ENCODE measurements at places on chromosomes 2 and 18. TPM values are rescaled to one million over a fixed set of nuclear protein-coding genes. Genes with fewer than 3 reads are reported as not detected.

DNA sequence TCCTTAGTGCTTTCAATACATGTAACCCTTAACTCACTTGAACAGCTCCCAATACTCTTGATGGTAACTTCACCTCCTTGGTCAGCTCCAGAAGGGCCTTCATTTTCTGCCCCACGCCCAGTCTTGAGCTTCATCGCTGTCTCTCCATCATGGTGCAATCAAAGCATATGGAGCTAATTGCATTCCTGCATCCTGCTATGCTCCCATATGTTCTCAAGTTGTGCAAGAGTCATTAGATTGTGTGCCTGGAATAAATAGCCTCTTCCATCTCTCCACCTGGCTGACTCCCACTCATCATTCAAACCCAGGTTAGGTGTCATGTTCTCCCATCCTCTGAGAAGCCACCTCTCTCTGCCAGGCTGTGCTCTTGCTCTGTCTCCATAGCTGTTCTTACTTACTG lies 364.5 kb upstream of the RGPD4 start:
- H3K27me3 ChIP-seq, result no peaks in the 10 kb centered on the region
- no peak overlapping the region for H3K27ac ChIP-seq
- H3K36me3 ChIP-seq, result no peaks in the 10 kb centered on the region
- no peaks in the 10 kb centered on the region for H3K4me1 ChIP-seq

- no peak for DNase-seq
- peaks cover 14% of the 10 kb centered on the region for H3K36me3 ChIP-seq
These were observed 649 bp downstream of the ESCO1 start for GRCh38 chr18:21599585-21600525.

GRCh38 chr18:37440206-37440605 lies 125.4 kb downstream of the CELF4 start:
- peaks cover 8% of the 10 kb centered on the region for H3K27me3 ChIP-seq
- no peak overlapping the region for H3K27ac ChIP-seq
- no peak for DNase-seq
- H3K4me1 ChIP-seq, result no peaks in the 10 kb centered on the region
- no peak overlapping the region for H3K4me3 ChIP-seq

DNA sequence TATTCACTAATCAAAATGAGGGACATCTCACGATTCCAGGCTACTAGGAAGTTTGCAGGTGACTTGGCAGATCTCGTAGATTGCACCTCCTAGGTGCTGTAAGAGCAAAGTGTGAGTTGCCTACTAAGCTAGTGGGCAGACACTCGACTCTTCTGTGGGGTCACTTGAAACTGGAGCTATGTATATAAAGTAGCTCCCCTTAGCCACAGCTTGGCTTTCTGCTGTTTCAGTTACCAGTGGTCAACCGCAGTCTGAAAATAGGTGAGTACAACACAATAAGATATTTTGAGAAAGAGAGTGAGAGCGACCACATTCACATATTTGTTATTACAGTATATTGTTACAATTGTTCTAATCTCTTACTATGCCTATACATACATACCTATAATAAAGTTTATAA lies 23.3 kb downstream of the CTAGE1 start:
- H3K4me1 ChIP-seq, result no peaks in the 10 kb centered on the region
- H3K27ac ChIP-seq, result no peak overlapping the region
- H3K4me3 ChIP-seq, result no peak overlapping the region
- DNase-seq, result no peak
- no peaks in the 10 kb centered on the region for H3K27me3 ChIP-seq

The ROCK1 gene
- 68.2 TPM for total RNA-seq

- no peaks in the 10 kb centered on the region for H3K27me3 ChIP-seq
- no peaks in the 10 kb centered on the region for H3K36me3 ChIP-seq
- H3K4me3 ChIP-seq, result no peak overlapping the region
- H3K4me1 ChIP-seq, result no peaks in the 10 kb centered on the region
These were observed 18.0 kb downstream of the RBM44 start for GRCh38 chr2:237816531-237816930.

DNA sequence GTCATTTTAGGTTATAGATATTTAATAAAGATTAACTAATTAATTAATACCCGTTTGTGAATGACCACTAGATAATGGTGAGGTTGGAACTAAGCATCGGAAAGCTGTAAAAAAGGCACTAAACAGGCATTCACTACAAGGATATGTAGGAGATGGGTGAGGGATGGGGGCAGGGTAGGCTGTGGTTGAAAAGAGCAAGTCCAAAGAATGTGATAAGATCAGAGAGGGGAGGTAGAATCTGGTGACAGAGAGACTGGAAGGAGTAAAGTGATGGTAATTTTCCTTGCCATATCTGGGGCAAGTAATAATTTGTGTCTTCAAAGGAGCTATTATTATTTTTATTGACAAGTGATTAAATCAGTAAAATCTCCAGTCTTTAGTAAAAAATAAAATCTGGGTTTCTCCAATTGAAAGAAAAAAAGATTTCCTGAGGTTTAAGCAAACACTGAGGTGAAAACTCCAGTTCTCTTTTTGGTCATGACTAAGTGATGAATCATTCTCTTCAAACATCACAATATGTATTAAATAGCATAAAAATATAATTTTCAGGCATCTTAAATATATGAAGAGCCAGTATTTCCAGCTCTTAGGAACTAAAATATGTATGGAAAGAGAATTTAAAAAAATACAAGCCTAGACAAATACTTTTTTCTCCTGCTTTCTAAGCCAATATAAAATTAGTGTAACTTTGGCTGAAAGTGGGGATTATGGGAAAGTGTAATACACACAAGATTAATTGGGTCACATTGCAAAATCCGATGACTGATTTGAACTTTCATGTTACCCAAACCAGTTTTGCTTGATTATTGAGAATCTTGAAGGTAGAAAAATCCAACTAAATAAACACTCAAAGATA lies 259.1 kb upstream of the RBMS1 start:
- DNase-seq, result no peak
- H3K4me1 ChIP-seq, result no peaks in the 10 kb centered on the region
- H3K27me3 ChIP-seq, result no peaks in the 10 kb centered on the region
- no peak overlapping the region for H3K27ac ChIP-seq
- H3K4me3 ChIP-seq, result no peak overlapping the region
- H3K36me3 ChIP-seq, result no peaks in the 10 kb centered on the region

GRCh38 chr2:19041434-19042041 lies 316.9 kb downstream of the OSR1 start:
- DNase-seq, result no peak
- H3K27ac ChIP-seq, result no peak overlapping the region
- H3K4me1 ChIP-seq, result no peaks in the 10 kb centered on the region
- H3K4me3 ChIP-seq, result no peak overlapping the region

GRCh38 chr2:112957511-112957910 lies 20.3 kb upstream of the IL36G start:
- no peaks in the 10 kb centered on the region for H3K27me3 ChIP-seq
- H3K4me3 ChIP-seq, result no peak overlapping the region
- H3K27ac ChIP-seq, result no peak overlapping the region
- no peaks in the 10 kb centered on the region for H3K36me3 ChIP-seq

The CPLX4 gene
- not detected for total RNA-seq

- no peak overlapping the region for H3K27ac ChIP-seq
These were observed 12.4 kb downstream of the ASB1 start for GRCh38 chr2:238438856-238439849.

GRCh38 chr2:219384083-219384713 lies 3.5 kb downstream of the DNPEP start:
- H3K4me3 ChIP-seq, result no peak overlapping the region
- H3K27ac ChIP-seq, result no peak overlapping the region
- H3K4me1 ChIP-seq, result peaks cover 16% of the 10 kb centered on the region
- H3K36me3 ChIP-seq, result peaks cover 68% of the 10 kb centered on the region
- DNase-seq, result no peak
- H3K27me3 ChIP-seq, result no peaks in the 10 kb centered on the region

The PSMA8 gene
- 0.89 TPM for total RNA-seq

DNA sequence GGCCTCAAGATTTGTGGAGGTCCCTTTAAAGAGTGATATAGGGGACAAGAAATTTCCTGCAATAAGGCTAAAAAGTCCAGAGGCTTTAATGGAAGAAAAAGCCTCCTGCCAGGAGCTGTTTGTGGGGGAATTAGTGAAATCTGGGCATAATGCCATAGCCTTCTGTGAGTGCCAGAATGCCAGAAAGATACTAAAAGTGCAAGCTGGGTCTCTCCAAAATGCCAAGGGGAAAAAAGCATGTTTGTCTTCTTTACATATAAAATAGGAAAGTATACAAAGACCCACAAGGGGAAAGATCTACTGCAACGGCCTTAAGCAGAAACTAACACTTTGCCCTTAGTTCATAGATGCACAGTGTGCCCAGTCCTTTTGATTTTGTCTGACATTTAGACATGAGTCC lies 647.7 kb upstream of the ZNF804A start:
- no peaks in the 10 kb centered on the region for H3K27me3 ChIP-seq
- no peaks in the 10 kb centered on the region for H3K36me3 ChIP-seq
- no peak for DNase-seq
- H3K4me3 ChIP-seq, result no peak overlapping the region
- H3K27ac ChIP-seq, result no peak overlapping the region

GRCh38 chr2:112958428-112959108 lies 19.2 kb upstream of the IL36G start:
- no peak overlapping the region for H3K27ac ChIP-seq
- no peak for DNase-seq
- no peaks in the 10 kb centered on the region for H3K27me3 ChIP-seq

GRCh38 chr2:239121600-239122012 lies 273.7 kb downstream of the TWIST2 start:
- no peak for DNase-seq
- H3K4me3 ChIP-seq, result no peak overlapping the region
- peaks cover 24% of the 10 kb centered on the region for H3K36me3 ChIP-seq
- no peaks in the 10 kb centered on the region for H3K27me3 ChIP-seq
- no peak overlapping the region for H3K27ac ChIP-seq
- H3K4me1 ChIP-seq, result no peaks in the 10 kb centered on the region

The SFTPB gene
- 0.05 TPM for total RNA-seq

The DUSP19 gene
- 0.49 TPM for total RNA-seq

The RAX gene
- total RNA-seq, result not detected

- no peak overlapping the region for H3K27ac ChIP-seq
- DNase-seq, result no peak
- H3K36me3 ChIP-seq, result peaks cover 39% of the 10 kb centered on the region
- H3K4me1 ChIP-seq, result peaks cover 47% of the 10 kb centered on the region
These were observed 2.1 kb downstream of the MDH1 start for GRCh38 chr2:63590626-63591408.

DNA sequence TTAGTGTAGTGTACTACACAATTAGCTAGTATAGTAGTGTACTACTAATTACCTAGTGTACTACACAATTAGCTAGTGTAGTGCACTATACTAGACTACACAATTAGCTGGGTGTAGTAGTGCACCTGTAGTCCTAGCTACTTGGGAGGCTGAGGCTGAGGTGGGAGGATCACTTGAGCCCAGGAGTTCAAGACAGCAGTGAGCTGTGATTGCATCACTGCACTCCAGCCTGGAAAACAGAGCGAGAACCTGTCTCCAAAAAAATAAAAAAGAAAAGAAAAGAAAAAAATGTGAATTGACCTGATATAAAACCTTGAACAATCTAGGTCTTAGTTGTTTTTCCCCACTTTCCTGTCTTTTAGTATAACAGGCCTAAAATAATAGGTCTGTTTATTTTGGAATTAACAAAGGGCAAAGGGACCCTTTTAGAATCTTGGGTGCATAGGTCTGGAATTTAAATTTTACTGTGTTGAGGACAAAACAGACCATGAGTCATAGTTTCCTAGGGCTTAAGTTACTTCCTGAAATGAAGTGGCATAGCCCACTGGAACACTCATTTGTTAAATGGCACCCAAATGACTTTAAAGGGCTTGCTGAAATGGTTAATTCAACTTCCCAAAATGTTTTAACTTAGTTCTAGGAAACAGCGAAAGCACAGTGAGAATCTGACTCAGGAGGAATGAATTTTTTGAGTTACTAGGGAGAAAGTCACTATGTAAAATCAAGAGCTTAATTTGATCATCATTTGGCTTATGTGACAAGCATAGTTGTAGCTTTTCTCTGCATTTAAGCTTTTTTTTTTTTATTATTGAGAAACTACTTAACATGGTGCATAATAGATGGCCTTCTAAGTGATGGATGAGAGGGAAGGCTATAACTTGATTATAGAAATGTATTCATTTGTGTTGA lies 50.7 kb upstream of the ARL5A start:
- H3K36me3 ChIP-seq, result no peaks in the 10 kb centered on the region
- H3K4me1 ChIP-seq, result peaks cover 5% of the 10 kb centered on the region
- H3K4me3 ChIP-seq, result no peak overlapping the region
- no peak overlapping the region for H3K27ac ChIP-seq
- DNase-seq, result no peak

The CRYGC gene
- total RNA-seq, result not detected

The NTSR2 gene
- total RNA-seq, result not detected

DNA sequence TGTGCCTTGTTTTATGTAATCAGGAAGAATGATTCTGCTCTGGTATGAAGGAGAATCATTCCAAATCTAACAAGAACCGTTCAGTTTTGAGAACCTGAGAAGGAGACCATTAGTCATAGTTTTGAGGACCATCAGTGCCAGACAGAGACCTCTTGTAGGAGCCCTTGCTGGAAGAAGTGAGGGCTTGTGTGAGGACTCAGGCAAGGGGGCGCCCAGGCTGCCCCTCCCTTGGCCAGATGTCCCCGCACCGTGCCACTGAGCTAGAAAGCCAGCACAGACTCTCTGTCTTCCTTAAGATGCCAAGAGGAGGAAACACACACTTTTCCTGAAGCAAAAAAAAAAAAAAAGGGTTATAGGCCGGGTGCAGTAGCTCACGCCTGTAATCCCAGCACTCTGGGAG lies 55.7 kb upstream of the SLC39A10 start:
- peaks cover 24% of the 10 kb centered on the region for H3K4me1 ChIP-seq
- DNase-seq, result no peak
- H3K27ac ChIP-seq, result peak overlapping the region; percentile 30

The AMER3 gene
- not detected for total RNA-seq

DNA sequence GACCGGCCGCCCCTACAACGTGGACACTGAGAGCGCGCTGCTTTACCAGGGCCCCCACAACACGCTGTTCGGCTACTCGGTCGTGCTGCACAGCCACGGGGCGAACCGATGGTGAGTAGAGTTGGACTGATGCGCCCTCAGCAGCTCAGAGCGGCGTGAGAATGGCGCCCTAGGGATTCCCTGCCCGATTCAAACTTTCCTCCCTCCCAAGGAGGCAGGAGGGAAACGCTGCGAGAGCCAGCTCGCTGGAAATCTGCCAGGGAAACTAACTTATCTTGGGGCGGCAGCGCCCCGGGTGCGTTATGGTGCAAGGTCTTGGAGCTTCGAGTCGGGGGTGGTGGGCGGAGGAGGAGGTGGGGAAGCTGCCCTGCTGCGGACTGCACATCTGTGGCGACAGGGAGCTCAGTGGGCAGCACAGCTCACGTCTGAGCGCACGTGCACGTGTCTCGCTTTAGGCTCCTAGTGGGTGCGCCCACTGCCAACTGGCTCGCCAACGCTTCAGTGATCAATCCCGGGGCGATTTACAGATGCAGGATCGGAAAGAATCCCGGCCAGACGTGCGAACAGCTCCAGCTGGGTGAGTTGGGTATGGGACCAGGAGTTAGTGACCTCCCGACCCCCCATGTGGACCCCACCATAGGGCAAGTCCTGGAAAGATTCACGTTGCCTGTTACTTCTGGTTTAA lies 697 bp downstream of the ITGA4 start:
- H3K4me1 ChIP-seq, result peaks cover 70% of the 10 kb centered on the region
- DNase-seq, result peak; percentile 48
- H3K4me3 ChIP-seq, result peak overlapping the region; percentile 97
- H3K27ac ChIP-seq, result peak overlapping the region; percentile 97
- H3K36me3 ChIP-seq, result peaks cover 20% of the 10 kb centered on the region

The ST8SIA3 gene
- total RNA-seq, result not detected

Data from activated B cell treated with CpG ODN at 0.5 μM for 24 hours (primary cell).